ENCODE measurements at places on chromosomes 1 and 21.

GRCh38 chr1:12305377-12305776 is 75.5 kb downstream of the VPS13D start:
- no peak for DNase-seq

DNA sequence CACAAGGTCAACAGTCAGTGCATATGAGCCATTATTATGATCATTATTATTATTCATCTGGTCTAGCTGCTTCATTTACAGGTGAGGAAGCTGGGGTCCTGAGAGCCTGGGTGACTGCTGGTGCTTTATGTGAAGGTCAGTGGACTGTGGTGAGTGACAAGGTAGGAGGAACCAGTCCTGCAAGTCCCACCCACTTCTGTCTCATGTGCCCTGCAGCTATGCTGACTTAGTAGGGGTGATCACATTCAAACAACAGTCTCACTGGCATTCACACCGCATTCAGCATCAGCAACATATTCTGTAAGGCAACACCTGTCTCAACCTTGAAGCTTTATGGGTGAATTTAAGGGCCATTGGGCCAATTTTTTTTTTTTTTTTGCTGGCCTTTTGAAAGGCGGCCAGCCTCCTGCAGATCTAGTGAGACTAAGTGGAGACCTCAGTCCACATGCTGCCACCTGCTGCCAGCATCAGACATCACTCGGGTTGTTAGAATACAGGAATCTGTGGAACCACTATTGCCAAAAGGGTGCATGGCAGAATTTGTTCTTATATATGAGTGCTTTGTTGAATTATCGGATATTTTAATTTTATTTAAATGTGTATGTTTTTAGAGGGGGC is 59.9 kb upstream of the CACNA1E start:
- DNase-seq, result no peak

- no peak for DNase-seq
These were observed 145.5 kb downstream of the ETS2 start for GRCh38 chr21:38951095-38951730.

GRCh38 chr1:3380469-3380868 is 74.0 kb upstream of the ARHGEF16 start:
- DNase-seq, result no peak

- DNase-seq, result no peak
These were observed 56.3 kb upstream of the SYT6 start for GRCh38 chr1:114209971-114210370.

DNA sequence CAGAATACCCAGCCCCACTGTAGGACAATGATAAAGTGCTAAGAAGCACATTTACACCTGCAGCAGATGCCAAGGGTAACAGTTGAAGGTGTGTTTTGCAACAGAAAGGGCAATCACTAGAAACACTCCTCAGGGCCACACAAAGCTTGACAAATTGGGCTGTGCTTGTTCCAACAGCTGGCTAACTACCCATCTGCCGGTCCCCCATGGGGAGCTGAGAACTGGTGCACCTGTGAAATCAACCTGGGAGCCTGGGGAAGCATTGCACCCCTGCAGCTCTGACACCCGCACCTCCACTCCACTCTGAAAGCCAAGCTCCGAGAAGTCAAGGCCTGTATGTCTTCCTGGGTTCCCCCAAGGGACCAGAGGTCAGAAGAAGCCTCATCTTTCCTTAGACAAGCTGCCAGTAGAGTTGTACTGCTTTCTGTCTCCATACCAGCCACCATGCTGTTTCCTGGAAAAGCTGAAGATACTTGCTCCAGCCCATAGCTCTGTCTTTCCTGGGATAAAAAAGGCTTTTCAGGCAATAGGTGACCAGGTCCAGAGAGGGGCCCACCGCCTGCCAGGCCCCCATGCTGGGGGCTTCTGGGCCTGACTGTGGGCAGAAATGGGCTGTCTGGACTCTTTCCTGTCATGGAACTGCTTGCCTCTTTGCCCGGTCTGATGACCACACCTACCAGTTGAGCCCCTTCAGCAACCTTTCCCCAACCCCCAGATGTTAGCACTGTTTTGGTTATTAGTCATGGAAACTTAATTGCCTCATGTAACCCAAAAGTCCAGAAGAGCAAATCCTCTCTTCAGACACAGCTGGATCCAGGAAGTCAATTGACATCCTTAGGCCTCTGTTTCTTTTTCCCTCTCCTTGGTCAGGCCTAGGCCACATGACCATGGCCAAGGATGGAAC is 93.6 kb downstream of the KIF14 start:
- DNase-seq, result no peak

DNA sequence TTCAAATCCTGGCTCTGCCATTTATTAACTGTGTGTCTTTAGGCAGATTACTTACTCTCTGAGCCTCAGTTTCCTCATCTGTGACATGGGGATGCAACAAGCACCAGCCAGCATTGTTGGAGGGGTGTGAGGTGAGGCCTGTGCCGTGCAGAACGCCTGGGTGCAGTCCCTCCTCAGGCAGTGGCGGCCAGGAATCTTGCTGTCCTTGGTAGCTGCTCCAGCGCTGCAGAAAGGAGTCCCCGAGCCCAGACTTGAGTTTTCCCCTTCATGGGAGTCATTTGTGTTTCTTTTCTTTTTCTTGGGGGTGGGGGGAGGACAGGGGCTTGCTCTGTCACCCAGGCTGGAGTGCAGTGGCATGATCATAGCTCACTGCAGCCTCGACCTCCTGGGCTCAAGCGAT is 46.6 kb downstream of the DISP3 start:
- DNase-seq, result no peak

DNA sequence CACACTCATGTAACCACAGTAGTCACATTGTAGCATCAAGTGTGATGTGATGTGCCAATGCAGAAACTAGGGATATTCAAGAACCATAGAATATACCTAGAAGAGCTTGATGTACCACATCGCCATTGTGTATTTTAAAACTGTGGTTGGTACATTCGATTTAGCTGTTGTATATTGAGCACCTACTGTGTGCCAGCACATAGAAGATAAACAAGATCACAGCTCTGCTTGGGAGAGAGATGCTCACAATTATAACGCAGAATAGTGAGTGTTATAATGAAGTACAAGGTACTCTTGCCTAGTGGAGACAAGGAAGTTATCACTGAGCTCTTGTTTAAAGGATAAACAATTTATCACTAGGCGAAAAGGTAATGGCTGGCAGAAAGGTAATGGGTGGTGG is 4.7 kb downstream of the BTF3L4 start:
- no peak for DNase-seq

All from heart right ventricle (tissue), 16 donors.